ENCODE measurements at places on chromosomes 2 and 18.

DNA sequence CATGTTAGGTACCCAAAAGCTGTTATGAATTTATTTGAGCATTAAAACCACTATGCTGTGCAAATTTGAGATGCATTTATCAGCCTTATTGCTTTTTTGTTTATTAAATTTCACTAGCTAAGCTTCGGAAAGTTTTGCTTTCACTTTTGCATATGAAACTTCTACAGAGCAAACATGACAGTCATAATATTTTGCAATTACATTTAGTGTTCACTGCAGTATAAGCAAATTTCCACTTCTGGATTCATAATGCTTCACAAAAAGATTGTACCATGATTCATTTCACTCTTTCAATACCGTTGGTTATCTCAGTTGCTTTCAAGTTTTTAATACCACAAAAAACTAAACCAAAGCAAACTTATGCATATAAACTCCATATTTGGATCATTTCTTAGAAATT lies 228.7 kb upstream of the SLC8A1 start:
- no peak for DNase-seq

GRCh38 chr2:88654714-88655113 lies 27.4 kb upstream of the EIF2AK3 start:
- no peak for DNase-seq

- DNase-seq: no peak
These were observed 75.1 kb downstream of the CTAGE1 start for GRCh38 chr18:22342625-22343024.

DNA sequence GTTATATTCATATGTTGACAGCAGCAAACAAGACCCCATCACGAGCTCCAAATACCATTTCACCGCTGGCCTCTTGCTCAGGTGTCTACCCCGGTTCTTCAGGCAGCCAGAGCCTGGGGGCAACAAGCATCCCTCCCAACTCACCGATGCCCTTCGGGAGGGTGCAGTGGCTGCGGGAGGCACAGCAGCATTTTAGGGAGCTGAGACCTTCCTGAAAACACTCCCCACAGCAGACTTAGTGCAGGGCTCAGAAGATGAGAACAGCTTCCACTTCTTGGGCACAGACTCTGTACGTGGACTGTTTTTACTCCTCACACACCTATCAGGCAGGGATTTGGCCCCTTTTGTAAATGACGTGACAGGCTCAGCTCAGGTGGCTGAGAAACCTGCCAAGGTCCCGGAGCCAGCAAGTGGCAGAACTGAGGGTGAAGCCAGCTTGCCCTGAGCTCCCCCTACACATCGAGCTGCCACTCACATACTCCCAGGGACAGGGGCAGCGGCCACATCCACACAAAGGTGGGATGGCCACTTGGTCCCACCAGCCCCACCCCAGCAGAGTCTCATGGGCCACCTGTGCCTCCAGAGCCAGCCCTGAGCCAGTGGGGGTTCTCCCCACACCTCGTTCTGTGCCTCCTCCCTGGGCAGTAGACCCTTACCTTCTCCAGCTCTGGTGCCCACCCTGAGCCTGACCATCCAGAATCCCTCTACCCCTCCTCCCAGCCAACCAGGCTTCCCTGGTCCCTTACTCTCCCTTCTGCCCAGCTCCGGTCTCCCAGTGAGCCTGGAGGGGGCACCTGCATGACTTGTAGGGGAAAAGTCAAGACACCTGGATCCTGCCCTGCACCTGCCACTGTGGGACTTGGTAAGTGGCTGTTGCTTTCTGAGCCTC lies 28.5 kb downstream of the CYP27C1 start:
- DNase-seq: no peak

DNA sequence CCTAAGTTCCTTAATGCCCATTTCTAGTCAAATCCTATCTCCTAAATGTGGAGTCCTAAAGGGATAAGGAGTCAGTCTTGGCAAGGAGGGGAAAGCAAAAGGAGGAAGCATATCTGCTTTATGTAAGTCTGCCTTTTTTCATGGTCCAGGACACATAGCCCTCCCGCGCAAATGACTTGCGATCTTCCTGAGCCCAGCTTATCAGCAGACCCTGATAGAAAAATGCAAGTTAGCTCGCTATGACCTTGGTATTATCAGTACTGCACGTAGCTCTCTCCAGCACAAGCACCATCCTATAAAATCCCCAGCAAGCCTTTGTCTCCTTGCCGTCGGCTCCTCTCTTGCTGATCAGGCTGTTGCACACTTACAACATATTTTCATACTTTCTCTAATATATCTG lies 281.4 kb upstream of the KCNH7 start:
- DNase-seq: no peak

DNA sequence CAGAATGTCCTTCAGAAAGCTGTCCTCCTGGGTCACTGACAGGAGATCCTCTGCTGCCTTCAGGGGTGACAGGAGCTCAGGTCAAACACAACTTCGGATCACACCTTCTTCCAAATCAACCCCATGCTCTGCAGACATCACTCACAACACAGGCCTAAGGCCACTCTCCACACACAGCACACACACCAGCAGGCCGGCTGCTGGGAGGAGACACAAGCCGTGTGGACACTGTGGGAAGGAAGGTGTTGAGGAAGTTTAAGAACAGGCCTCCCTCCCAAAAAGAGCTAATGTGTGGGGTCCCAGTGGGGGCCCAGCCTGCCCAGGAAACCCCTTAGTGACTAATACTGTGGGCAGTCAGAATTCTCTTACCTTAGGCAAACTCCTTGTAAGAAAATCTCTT lies 290.3 kb upstream of the ID2 start:
- no peak for DNase-seq

DNA sequence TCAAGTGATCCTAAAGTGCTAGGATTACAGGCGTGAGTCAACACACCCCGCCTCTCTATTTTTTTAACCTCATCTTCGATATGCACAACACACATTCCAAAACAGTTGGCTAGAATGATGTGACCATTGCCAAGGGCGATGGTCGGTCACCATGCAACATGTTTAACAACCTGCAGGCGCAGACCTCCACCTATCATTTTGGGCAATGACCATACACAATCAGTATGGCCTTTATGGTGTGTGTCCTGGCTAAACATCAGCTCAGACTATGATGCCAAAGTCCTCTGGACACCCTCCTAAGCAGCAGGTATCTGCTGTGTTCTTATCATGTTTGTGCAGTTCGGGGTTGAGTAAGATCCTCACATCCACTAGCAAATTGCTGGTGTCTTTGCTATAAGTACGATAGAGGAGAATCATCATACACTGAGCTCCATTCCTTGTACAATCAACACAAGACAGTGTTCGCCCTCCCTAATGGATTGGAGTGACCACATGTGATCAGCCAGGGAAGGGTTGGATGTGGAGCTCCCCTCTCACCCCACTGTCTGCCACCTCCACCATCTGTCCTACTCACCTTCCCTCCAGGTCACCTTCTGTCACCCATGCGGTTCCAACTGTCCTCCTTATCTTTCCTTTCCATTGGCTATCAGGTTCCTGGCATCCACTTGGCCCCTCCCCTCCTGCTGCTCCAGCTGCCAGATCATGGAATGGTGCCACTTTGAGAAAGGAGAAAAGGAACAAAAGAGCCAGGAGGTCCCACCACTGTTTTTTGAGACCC lies 7.9 kb upstream of the RNF152 start:
- no peak for DNase-seq

DNA sequence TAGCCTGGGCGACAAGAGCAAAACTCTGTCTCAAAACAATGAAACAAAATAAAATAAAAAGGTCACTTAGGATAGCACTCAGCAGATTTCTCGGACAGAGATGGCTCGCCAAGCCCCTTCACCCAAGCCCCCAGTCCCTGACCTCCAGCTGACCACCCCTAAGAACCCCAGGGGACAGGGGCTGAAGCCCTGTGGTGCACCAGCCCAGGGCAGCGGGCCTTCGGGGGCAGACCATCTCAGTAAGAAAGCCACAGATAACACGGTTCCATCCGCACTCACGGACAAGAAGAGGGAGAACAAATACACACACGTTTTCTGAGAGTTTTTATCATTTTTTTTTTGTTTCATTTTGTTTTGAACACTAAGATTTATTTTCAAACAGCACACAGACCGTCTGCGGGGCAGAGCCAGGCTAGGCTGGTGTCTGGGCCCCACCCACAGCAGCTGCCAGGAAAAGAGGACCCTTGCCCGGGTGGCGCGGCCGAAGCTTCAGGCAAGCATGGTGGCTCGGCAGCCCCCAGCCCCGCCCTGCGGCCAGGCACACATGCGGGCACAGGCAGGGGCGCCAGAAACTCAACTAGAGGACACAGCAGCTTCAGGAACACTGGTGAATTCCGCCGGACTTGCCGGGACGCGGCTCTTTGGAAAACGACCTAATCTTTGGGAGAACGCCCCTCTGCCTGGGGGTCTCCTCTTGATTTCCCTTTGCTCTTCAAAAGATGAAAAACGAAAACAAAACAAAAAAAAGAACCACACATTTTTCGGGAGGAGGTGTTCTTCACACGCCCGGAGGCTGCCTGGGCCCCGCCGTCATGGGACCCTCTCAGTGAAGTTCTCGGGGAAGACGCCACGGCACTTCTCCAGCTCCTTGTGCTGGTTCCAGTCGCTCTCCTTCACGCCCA lies 59.0 kb downstream of the BIN1 start:
- no peak for DNase-seq

DNA sequence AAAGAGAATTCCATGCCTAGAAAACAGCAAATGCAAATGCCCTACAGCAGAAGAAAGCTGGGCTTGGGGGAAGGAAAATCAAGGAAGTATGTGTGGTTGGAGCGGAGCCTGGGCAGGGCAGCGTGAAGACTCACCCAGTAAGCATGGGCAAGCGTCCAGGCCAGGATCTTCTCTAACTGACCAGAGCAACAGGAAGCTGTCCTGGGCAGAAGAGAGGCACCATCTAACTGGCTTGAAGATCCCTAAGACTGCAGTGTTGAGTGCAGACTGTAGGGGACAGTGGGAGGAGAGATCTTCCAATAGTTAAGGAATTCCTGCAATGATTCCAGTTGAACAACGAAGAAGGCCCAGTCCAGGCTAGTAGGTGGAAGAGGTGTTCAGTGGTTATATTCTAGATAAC lies 57.9 kb downstream of the NXPH2 start:
- DNase-seq: no peak

DNA sequence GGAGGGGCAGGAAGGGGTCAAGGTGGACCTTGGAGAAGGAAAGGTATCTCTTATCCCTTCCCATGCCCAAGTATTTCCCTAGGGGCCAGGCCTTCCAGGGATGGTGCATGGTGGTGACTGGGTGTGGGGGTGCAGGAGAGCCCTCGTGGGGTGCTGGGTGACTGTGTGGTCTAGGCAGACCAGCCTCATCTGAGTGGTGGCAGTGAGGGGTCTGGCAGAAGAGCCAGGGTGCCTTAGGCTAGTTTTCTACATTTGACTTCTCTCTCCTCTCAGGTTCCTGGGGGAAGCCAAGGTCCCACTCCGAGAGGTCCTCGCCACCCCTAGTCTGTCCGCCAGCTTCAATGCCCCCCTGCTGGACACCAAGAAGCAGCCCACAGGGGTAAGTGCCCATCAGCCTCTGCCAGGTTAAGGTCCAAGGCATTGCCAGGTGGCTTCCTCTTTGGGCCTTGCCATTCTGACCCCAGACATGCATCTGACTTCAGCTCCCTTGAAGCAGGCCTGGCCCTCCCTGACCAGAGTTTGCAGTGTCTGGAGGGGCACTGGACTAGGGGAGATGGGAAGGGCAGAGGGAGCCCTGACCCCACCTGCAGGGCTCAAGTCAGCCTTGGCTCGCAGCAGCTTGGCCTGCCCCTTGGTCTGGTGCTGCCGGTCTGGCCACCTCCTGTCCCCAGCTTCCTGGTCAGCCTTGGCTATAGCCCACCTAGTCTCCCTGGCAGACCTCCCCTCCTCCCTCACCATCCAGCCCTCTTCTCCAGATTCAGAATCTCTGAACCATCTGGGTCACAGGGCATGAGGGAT lies 49.8 kb downstream of the DYSF start:
- DNase-seq: no peak

DNA sequence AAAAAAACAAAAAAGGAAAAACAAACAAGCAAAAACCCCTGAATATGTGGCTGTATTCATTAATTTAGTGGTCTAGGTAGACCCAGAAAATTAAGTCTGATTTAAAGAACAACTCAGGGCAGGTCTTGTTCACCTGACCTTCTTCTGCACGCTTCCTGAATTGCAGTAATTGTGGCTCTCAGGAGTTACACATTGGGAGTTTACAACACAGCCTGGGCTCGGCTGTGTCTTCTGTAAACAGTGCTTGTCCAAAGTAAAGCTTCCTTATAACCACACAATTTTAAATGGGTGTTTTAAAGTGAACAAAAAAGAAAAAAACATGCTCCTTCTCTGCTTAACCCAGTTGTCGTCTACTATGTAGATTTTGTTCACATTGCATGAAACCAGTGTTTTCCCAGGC lies 8.3 kb upstream of the MTIF2 start:
- DNase-seq: no peak

GRCh38 chr2:206979922-206980321 lies 40.6 kb downstream of the CPO start:
- no peak for DNase-seq

DNA sequence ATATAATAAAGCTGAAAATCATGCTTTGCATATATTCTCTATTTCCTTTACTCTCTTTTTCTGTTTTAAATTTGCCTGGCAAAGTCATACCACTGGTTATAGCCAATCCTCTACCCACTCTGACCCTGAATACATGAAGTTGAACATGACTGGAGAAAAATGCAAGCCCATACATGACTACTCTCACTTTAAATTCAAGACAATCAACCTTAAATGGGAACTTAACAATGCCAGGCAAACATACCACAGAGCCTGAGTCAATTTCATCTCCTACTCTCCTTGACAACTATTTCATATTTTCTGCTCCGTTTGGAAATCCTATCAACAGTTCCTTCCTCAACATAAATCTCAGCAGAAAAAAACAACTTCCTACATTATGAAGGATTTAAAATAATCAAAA lies 22.6 kb downstream of the RAD51AP2 start:
- no peak for DNase-seq

DNA sequence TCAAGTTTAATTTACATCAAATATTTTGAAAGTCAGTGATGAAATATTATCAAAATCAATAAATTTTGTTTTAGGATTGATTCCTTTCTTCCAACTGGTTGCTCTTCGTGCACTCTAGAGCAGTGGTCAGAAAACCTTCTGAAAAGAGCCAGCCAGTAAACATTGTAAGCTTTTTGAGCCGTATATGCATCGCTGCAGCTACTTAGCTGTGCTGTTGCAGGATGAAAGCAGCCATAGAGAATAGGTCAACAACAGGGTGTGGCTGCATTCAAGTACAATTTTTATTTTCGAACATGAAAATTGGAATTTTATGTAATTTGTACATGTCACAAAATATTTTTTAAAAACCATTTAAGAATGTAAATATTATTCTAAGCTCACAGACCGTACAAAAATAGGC lies 94.9 kb downstream of the MGAT5 start:
- DNase-seq: no peak

GRCh38 chr2:230868161-230868946 lies 3.6 kb downstream of the ITM2C start:
- DNase-seq: no peak

GRCh38 chr18:58586269-58586668 lies 42.6 kb downstream of the ALPK2 start:
- DNase-seq: no peak

- no peak for DNase-seq
These were observed 666.3 kb downstream of the KCNJ3 start for GRCh38 chr2:155364766-155365165.
